Femur (tissue), 1 donor: ENCODE measurements at places on chromosomes 4 and X.

- no peak for DNase-seq
Observed at GRCh38 chr4:109990261-109991257, 77.9 kb downstream of the EGF start.

DNA sequence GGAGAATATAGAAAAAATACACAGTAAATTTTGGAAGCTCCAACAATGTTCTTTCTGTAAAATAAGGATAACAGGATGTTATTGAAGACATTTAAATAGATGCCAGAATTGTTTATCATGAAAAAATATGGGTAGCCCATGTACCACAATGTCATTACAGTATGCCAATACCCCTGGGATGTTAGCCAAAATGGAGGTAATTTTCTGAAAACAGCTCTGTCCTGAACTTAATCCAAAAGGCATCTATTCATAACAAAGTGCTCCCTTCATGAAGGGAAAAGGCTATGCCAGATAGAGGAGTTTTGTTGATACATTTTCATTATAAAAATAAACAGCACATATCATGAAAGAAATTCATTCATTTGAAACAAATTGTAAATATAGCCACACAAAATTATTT is 1902.6 kb upstream of the AGA start:
- DNase-seq = no peak

DNA sequence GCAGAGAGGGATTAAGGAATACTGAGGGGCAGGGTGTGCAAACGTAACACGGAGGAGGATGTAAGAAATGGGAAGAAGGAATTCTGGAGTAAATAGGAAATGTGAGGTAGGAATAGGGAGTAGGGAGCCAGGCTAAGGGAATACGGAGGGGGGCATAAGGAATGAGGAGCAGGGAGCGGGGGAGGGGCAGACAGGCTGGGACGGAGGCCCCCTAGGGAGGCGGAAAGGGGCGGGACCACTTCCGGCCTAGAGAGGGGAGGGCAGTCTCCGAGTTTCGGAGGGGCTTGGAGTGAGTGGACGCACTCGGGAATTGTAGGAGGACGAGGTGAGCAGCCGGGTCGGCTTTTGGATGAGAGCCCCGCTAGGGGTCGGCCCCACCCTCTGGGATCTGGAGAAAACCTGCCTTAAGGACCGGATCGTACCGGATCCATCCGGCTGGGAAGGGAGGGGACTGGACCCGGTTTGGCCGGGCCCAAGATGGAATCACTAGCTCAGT is 612 bp downstream of the MAGED2 start:
- DNase-seq = peak; percentile 89

GRCh38 chrX:111191598-111191997 is 78.7 kb downstream of the CAPN6 start:
- DNase-seq = no peak

DNA sequence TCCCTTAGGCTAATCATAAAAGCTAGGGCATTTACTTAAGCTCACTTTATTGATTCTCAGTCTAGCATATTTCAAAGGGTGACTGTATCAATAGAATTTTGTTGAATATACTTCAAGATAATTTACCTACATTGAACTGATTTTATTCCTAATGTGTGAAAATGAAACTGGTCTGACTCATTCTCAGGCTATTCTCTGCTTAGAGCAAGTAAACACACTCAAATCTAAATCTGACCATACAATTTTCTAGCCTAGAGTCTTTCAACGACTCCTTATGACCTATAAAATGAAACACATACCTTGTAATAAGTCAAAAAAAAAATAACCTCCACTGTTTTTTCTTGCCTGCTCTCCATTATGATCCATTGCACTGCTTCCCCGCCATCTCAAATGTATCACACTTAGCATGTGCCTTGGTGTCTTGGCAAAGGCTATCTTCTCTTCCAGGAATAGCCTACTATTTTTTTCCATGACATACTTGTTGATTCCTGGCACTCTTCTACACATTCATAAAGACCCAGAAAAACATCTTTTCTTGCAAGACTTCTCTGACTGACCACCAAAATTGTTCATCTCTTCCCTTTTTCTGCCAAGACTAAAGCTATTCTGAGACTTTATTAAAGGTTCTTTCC is 965.1 kb upstream of the HS3ST1 start:
- no peak for DNase-seq

- no peak for DNase-seq
Observed at GRCh38 chr4:128862608-128863311, 53.3 kb downstream of the JADE1 start.

- DNase-seq = peak; percentile 71
Observed at GRCh38 chr4:98260047-98260578, 1.1 kb upstream of the RAP1GDS1 start.

DNA sequence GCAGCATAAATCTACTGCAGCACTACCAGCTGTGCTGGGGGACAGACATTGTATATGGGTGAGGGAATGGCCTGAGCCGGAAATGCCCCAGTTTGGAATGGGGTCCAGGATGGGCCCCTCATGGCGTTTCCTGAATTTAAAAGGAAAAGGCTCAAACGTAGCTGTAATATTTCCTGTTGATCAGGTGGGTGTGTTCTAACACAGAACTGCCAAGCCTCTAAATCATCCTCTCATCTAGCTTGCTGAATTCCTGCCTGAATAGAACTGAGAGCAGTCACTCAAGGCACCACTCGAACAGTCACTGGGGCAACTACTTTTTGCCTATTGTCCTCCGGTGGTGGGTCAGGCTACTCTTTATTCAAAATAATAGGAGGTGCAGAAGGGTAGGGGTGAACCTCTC is 28.7 kb downstream of the ADH6 start:
- no peak for DNase-seq

DNA sequence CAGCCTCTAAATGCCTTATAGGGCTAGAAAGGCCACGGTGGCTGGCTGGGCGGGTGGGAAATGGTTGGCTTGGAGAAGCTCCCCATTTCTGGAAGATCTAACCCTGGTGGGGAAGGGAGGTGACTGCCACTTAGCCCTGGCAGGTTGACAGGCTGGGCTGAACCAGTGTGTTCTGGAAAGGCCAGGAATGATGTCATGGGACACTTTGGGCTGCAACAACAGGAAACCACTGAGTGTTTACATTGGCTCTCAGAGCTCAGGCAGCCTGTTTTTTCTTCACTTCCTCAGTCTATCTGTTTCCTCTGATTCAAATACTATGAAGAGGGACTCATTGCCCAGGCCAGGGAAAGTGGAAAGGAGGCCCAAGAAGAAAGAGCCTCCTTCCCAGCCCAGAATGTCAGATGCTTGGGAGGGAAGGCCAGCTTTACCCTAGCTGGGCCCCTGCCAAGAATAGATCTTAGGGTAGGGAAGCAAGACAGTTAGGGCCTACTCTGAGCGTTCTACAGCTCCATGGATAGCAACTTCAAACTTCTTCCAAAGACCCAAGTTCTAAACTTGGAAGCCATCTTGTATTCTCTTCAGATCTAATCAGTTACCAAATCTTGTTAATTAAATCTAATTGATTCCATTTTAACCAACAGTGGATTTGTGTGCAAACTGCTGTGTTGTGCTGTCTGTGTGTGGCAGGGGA is 65.8 kb upstream of the MSN start:
- DNase-seq = peak; percentile 79

DNA sequence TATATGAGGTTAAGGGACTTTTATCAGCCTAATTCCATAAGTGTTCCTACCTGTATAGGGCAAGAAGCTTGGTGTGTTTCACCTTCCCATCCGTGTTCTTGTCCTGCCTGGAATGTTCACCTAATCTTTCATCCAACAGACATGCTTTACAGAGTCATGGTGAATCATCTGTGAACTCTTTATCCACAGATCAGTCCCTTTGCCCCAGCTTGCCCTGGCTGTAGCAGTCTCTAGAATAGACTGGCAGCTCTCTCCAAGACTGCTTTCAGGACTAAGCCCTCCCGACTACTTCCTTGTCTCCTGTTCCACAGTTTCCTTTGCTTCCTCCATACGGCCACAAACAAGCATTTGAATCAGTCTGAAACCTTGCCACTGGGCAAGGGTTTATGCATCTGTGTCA is 177.9 kb upstream of the IL15 start:
- no peak for DNase-seq

DNA sequence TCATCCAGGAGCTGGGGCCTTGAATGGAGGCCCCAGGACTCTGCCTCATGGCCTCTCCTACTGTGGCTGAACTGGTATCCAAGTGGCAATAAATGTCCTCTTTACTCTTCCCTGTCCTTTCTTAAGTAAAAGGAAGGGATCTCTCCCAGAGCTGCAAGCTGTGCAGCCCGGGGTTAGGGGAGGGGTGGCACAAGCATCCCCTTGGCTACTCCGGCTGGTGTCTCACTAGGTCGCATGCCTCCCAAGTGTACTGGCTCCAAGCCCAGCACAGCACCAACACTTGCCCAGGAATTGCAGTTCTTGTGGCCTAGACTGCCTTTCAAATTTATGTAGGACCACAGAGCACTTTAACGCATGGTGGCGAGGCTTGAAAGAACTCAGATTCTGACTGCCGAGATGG is 44.7 kb upstream of the MED14 start:
- DNase-seq = no peak

GRCh38 chr4:7197910-7198309 is 5.6 kb downstream of the SORCS2 start:
- no peak for DNase-seq

GRCh38 chr4:140085062-140085622 is 68.8 kb downstream of the MAML3 start:
- DNase-seq = no peak

DNA sequence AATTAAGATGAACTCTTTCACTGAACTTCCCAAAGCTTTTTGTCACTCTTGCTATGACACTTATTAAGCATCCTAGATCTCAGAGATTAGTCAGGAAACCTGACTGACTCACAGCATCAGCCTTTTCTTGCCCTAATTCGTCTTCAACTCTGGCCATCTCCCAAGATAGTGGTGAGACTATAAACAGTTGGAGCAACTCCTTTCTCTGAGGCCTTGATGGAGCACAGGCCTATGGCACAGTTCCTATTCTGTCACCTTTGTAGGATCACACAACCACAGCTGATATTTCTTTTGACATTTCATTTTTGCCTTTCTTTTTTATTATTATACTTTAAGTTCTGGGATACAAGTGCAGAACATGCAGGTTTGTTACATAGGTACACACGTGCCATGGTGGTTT is 217.6 kb downstream of the PRR32 start:
- DNase-seq = no peak

DNA sequence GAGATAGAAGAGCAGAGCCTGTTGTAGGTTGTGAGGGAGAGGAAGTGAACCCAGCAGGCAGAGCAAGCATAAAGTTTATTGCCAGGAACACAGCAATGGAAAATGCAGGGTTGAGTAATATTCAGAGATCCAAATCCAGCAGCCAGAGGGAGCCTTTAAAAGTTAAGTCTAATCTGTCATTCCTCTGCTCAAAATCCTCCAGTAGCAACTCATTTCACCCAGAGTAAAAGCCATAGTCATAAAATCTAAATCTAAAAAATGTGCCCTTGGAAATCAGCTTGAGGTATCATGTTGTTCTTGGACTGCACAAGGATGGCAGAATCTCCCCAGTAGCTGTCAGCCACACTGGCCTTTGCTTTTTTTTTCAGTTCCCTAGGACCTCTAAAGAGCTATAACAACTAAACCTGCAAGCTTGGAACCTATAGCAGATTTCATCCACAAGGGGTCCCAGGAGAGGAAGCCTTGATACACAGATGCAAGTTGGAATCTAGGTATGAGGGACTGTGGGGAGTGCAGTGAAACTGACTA is 62.9 kb upstream of the FRAS1 start:
- DNase-seq = peak; percentile 28

DNA sequence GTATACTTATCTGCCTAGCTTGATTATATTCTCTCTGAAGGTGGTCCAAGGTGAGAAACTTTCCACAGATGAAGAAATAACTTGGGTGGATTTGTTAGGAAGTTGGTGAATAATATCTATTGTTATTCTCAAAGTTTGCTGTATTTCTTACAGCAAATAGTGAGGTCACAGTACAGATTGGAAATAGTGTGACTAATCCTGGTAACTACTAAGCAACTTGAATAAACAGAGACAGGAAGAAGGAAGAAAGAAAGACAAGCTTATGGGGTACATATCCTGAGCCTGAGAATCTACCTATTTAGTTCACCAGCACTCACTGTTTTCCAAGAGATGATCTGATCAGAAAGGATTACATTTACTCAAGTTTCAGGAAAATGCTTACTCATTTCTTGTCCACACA is 1416.1 kb downstream of the RPA4 start:
- DNase-seq = no peak

DNA sequence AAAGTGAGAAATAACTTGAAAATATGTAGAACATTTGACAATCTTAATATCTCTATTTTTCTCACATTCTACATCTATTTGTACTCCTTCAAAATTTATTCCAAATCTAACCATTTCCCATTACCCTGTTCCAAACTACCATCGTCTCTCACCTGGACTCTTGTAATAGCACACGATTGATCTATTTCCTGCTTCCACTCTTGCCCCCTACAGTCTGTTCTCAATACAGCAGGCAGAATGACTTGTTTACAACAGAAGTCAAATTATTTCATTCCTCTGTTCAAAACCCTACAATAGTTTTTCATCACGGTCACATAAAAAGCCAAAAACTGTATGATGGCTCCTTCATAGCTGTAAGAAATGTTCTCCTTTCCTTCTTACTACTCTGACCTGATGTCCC is 21.1 kb upstream of the LUZP4 start:
- no peak for DNase-seq

DNA sequence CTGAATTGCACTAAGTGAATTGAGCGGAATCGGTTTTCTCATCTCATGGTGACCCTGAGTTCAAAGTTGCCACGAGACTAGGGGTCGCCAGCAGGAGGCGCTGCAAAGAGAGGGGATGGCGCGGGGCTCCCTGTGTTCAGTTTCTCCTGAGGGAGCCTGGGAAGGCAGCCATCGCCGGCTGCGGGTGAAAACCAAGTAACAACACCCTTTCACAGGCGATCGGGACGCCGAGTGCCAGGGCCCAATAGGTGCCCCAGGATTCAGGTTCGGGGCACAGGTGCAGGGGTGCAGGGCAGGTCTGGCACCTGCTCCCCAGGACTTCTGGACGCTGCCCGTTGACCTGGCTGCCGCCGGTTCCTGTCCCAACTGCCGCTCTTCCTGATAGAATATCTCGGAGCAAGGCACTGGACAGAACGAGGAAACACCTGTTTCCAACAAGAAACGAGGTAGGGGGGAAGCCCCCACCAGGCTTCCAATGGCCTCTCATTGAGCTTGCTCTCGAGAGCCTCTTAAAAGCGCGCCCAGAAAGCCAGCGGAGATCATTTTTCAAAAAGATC is 1.1 kb upstream of the FGF16 start:
- no peak for DNase-seq

DNA sequence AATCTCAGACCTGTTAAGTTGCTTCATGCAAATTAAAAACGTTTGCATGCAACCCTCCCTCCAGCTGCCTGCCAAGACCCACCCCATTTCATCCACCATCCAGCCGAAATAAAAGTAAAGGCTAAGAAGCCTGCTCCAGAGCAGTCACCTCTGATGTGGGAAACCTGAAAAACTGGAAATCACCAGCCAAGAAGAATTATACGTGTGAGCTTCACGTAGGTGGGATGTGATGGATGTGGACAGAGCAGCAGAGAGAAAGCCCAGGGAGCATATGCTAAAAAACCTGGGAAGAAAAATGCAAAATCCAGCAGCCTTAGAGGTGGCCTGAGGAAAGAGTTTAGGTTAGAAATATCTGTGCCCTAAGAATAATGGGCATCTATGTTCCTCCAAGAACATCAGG is 160.6 kb upstream of the STS start:
- no peak for DNase-seq
